ENCODE measurements at places on chromosomes 5 and 9. TPM values are rescaled to one million over a fixed set of nuclear protein-coding genes. Genes with fewer than 3 reads are reported as not detected.

The PCDHB11 gene
- 0.38 TPM for total RNA-seq

The FBLL1 gene
- total RNA-seq, result 1.3 TPM

The GABRB2 gene
- total RNA-seq, result not detected

The FST gene
- 87.0 TPM for total RNA-seq

The KCNMB1 gene
- total RNA-seq, result not detected

The FYB1 gene
- total RNA-seq, result under 0.01 TPM

The ZNG1A gene
- total RNA-seq, result 45.3 TPM

The ERCC8 gene
- 15.5 TPM for total RNA-seq

The GLRA1 gene
- total RNA-seq, result not detected

The KCTD16 gene
- 0.65 TPM for total RNA-seq

DNA sequence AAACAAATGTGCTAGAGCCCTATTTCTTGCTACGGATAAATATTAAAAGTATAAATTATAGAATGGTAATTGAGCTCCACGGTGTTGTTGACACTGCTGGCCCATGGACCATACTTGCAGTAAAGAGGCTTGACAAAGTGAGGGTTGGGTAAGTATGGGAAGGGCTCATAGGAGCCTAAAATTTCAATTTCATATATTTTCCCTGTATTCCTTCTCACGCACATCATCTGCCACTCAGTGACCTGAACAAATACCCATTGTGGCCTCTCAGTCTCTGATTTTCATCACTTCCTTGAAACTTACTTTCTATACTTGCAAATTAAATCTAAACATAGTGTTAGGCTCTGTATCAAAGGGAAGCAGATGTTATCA, 116.5 kb downstream of the PIK3R1 start:
- no peak for DNase-seq

DNA sequence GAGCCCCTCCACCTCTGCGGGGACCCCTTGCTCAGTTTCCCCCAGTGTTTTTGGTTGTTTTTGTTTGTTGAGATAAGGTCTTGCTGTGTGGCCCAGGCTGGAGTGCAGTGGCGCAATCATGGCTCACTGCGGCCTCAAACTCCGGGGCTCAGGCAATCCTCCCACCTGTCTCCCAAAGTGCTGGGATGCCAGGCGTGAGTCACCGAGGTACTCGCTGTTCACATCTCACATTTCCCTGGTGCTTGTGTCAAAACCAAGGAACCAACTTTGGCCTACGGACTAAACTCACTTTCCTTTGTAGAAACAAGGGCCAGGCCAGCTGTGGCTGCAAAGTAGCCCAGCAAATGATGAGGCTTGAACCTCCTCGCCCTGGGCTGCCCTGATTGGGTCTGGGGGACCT, 9.7 kb upstream of the AJM1 start:
- DNase-seq, result no peak

GRCh38 chr9:118928722-118929121, 440.5 kb downstream of the BRINP1 start:
- DNase-seq, result no peak

GRCh38 chr5:150498501-150498900, 9.4 kb upstream of the NDST1 start:
- peak; percentile 27 for DNase-seq

- peak; percentile 36 for DNase-seq
Observed at GRCh38 chr5:130138406-130139045, 234.3 kb downstream of the CHSY3 start.

DNA sequence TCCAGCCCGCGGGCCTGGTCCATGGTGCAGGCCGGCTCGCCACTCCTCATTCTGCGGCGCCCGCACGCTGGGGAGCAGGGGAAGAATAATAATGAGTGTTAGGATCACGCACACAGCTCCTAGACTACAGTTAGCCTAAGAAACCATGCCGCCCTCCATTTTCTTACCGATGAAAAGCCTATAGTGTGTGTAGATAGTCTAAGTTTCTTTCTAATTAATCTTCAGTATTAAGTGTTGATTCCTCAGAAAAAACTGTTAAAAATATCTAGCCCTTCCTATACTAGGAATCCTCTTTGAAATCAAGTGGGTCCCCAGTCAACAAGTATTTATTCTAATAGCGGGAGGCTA, 9.3 kb downstream of the ZBED3 start:
- no peak for DNase-seq

DNA sequence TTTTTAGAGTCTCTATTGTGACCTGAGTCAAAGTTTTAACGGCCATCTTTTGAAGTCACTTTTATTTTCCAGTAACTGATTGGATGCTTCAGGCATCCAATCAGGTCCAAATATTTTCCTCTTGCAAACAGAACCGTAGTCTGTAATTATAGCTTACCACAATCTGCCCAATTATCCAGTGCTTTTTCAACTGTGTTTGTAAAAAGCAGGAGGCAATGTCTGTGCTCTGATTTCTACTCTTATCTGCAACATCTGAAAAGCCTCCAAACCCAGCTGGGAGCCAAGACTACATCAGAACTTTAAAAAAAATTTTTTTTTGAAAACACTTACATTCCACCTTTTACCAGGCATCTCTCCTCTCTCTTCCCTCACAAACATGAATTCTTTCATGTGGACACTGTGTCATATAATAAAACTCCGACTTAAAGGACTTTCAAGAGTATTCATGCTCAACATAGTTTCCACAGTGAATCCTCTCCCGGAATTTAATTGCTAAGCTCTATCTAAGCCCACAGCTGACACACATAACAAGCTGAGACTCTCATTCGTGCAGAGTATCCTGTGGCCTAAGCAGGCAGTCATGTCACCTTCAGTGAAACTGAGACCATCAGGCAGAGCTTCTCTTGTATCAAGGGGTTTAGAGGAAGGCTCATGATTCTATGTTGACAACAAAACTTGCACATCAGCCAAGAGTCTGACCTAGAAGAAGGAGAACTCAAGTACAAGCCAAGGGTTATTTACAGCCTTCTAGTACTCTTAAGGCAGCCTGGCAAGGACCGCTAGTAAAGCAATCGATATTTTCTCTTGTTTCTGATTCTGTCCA, 272.7 kb downstream of the TLE1 start:
- DNase-seq, result no peak

DNA sequence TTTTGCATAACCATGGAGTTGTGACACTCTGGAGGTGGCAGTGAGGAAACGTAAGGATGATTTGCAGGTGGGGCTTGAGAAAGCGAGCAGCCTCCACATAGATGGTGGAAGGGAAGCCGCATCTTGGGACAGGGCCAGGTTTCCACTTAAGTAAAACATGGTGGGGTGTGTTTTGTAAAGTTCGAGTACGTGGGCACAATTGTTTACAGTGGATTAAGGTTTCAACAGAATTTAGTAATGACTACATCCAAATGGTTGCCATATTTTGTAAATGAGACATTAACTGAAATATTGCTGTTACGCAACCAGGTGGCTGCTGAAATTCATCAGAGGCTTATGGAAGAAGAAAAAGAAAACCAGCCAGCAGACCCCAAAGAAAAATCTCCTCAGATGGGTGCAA, 85.4 kb upstream of the IL7R start:
- peak; percentile 87 for DNase-seq

DNA sequence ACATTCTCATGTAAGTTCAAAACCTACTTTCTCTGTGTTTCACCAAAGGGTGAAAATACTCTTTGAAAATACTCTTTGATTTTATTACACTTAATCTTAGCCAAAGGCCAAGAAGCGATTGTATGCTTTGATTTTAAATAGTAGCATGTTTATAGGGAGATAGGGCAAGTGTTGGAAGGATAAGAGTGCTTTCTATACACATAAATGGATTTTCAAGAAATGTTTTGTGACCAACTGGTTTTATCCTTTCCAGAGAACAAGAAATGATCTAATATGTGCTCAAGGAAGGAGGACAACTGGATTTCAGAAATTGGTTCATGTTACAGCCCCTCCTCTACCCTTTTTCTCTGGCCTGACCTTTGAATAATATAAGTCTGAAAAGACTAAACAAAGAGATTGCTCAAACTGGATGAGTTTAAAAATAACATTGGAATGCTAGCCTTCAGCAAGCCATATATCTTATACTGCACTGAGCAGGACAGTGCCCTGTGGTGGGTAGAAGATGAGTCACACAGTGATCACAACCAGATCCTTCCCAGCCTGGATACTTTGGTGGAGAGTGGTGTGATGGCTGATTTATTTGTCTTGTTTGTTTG, 13.1 kb downstream of the PALM2AKAP2 start:
- DNase-seq, result peak; percentile 96

DNA sequence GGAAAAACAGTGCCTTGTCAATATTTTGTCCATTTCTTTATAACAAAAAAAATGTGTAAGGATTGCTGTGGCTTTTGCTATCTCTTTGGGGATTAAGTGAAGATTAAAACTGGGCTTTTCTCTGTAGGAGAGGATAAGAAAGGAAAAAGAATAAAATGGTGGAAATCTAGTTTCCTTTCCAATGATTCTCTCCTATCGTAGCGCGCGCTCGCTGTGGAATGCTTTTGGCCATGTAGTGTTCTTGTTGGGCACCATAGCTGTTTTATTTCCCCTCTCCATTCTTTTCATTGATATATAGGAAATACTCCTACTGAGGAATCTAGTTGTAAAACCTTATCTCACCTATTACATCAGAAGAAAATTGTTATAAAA, 1.5 kb downstream of the STXBP1 start:
- DNase-seq, result peak; percentile 51

GRCh38 chr5:143182901-143183820, 220.3 kb downstream of the NR3C1 start:
- DNase-seq, result peak; percentile 35

DNA sequence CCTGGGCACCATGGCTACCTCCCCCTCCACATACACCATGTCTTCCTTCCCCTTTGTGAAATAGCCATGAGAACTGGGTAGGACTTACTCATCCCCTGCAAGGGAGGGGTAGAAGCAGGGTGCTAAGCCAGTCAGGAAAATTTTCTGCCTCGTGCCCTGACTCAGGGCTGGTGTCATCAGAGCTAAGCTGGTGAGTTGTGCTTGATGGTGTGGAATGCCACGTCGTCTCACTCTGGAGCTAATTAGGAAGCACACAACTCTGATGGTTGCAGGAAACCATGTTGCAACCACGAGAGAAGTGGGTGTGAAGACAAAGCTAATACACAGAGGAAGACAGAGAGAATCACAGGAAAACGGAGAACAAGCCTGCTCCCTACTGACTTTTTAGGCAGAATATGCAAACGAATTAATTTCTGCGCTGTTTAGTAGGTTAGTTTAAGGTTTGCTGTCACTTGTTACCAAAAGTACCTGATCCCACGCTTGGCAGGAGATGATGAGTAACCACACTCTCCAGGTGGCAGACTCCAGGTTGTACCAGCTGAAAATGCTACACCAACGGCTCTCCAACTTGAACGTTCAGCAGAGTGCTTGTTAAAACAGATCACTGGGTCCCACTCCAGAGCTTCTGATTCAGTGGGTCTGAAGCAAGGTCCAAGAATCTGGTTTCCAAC, 54.5 kb downstream of the STK10 start:
- peak; percentile 99 for DNase-seq

GRCh38 chr9:136615631-136616306, 46.9 kb upstream of the EGFL7 start:
- no peak for DNase-seq

GRCh38 chr5:160325716-160326115, 13.4 kb upstream of the CCNJL start:
- DNase-seq, result no peak

DNA sequence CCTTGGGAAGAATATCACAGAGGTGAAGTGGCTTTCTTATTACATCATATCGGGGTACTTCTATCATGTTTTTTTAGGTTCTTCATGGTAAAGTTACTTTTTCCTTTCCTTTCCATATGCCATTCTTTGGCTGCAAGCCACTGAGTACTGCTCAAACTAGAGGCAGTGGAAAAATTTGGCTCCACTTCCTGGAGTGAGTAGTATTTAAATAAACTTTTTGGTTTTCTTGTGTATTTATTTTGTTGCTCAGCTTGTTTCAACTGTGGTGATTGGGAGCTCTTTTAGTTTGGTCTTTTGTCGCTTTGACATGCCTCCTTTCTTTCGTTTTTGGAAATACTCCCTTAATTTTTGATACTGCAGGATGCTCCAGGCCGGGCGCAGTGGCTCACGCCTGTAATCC, 69.8 kb downstream of the WDR70 start:
- peak; percentile 2 for DNase-seq

- DNase-seq, result no peak
Observed at GRCh38 chr5:50702615-50703366, 36.4 kb downstream of the PARP8 start.

- no peak for DNase-seq
Observed at GRCh38 chr9:129889941-129890717, 54.9 kb downstream of the USP20 start.

DNA sequence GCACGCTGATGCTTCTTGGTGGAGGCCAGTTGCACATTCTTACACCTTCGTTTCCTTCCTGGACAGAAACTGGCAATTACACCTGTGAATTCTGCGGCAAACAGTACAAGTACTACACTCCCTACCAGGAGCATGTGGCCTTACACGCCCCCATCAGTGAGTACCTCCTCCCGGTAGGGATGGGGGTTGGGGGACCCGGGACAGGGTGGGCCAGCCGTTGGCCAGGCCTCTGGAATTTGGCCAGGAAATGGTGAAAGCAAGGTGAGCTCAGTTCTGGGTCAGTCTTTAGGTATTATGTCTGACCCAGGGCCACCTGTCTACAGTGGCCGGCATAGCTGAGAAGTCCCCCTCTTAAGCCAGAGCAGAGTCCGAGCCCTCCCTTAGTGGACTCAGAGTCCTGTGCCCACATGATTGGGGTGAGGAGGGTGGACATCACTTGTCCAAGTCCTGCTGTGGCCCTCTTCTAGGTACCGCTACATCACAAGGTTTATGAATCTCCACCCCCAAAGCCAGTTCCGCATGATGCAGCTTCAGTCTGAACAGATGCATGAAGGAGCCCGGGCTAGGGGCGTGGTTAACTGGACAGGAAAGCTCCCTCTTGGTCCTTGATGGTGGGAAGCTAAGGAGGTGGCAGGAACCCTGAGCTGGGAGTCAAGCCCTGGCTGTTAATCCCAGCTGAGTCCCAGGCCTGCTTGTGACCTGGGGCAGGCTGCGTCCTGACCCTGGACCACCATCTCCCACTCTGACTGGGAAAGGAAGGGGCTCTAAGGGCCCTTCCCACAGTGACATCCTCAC, 61.3 kb downstream of the AMBP start:
- no peak for DNase-seq

DNA sequence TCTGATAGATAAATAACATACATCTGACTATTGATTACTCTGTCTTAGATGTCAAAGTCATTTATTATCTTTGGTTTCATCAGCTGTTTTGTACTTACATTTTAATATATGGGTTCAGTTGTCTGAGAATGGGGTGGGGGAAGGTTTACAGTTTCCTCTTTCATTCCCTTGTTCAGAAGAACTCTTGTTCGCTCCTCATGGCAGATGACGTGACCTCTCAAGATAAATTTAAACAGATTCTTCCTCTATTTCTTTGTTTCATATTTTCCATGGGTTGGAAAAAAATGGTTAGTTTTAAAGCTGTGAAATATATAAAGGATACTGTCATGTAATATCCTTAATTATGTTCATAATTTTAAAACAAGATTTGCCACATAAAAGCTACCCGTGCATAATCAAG, 61.4 kb downstream of the TSSK1B start:
- no peak for DNase-seq

- DNase-seq, result no peak
Observed at GRCh38 chr5:1187234-1187949, 14.0 kb upstream of the SLC6A19 start.

DNA sequence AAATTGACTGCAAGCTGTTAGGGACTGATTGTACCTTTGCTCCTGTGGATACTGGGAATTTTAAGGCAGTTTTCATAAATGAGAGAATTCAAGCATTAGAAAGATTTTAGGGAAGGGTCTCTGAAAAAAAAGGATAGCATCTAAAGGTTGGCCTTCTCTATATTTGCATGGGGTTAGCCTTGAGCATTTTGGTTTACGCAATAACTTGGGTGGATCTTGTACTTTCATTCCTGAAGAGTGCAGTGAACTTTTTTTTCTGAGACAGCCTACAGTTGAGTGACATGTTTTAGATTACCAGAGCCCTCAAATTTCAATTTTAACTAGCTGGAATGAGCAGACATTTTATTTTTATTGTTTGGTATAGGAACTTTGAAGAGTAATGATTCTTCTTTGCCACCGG, 91.6 kb upstream of the NR3C1 start:
- DNase-seq, result peak; percentile 61

Data from GM23248 (cell line).